Smooth muscle cell of the pulmonary artery (primary cell): ENCODE measurements at places on chromosomes 2 and 18. TPM values are rescaled to one million over a fixed set of nuclear protein-coding genes. Genes with fewer than 3 reads are reported as not detected.

Gene FOXI3
- not detected in 2 replicates for total RNA-seq

Gene CPS1
- 5.3 and 30.0 TPM in 2 replicates for total RNA-seq

Gene BBS5
- 6.1 TPM in 2 replicates for total RNA-seq

Gene LRP1B
- total RNA-seq = 0.03 and 0.13 TPM in 2 replicates

Gene NT5DC4
- total RNA-seq = 0.33 TPM in 1 of 2 replicates, not detected in the other

Gene RSAD2
- total RNA-seq = 0.20 and 0.33 TPM in 2 replicates

Gene GPAT2
- total RNA-seq = 30.6 and 32.3 TPM in 2 replicates

Gene USP14
- 45.9 and 54.2 TPM in 2 replicates for total RNA-seq

Gene MAL
- total RNA-seq = not detected in 2 replicates

Gene ABCG8
- total RNA-seq = not detected in 2 replicates

Gene CDCA7
- 0.83 and 2.3 TPM in 2 replicates for total RNA-seq

Gene CSRNP3
- 1.4 and 2.3 TPM in 2 replicates for total RNA-seq

Gene SPHKAP
- total RNA-seq = 0.13 TPM in 1 of 2 replicates, not detected in the other

Gene CFC1
- total RNA-seq = not detected in 2 replicates

Gene SH3RF3
- total RNA-seq = 7.8 and 10.8 TPM in 2 replicates

Gene IL1A
- 0.85 and 2.7 TPM in 2 replicates for total RNA-seq

Gene CTAGE1
- 0.07 TPM in 1 of 2 replicates, not detected in the other for total RNA-seq

Gene SLC11A1
- 0.13 TPM in 2 replicates for total RNA-seq

Gene IL37
- total RNA-seq = not detected in 2 replicates

Gene GCG
- total RNA-seq = not detected in 2 replicates

Gene RGPD4
- under 0.01 TPM in 1 of 2 replicates, not detected in the other for total RNA-seq

Gene SCN1A
- total RNA-seq = 0.10 and 0.13 TPM in 2 replicates

Gene GALM
- 7.8 and 11.7 TPM in 2 replicates for total RNA-seq

Gene MAP3K2
- total RNA-seq = 54.9 and 68.5 TPM in 2 replicates

Gene GPR35
- 0.85 and 2.0 TPM in 2 replicates for total RNA-seq

Gene CCDC150
- 3.0 and 3.5 TPM in 2 replicates for total RNA-seq

Gene ANKRD62
- not detected in 2 replicates for total RNA-seq

Gene STAT1
- total RNA-seq = 91.2 and 222 TPM in 2 replicates

Gene SLC9A4
- total RNA-seq = 0.03 TPM in 1 of 2 replicates, not detected in the other

Gene COL5A2
- total RNA-seq = 773 and 889 TPM in 2 replicates

Gene PDIA6
- 582 and 609 TPM in 2 replicates for total RNA-seq

Gene GKN1
- not detected in 2 replicates for total RNA-seq

Gene SERPINB13
- total RNA-seq = not detected in 2 replicates
